ENCODE measurements at places on chromosomes 2 and 18.

DNA sequence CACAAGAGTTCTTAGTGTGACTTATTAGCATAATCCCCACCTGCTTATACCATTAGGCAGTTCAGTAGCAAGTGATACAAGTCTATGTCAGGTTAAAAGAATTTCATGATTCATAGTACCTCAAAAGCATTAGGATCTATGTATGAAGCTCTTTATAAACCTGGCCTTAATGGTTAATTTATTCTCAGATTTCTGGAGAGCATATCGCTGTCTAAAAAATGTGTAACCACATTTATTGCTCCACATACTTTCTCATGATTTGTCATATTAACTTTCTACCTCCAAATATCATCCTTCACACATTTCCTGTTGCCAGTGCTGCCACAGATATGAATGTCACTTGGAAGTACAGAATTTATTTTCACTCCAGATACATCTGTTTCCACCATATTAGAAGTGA, 332.8 kb upstream of the MAP2 start:
- DNase-seq, result no peak

DNA sequence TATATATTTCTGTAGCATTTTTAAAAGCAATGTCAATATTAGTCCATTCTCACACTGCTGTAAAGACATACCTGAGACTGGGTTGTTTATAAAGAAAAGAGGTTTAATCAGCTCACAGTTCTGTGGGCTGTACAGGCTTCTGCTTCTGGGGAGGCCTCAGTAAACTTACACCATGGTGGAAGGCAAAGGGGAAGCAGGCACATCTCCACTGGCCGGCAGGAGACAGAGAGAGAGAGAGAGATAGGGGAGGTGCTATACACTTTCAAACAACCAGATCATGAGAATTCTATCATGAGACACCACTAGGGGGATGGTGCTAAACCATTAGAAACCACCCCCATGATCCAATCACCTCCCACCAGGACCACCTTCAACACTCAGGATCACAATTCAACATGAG, 43.1 kb downstream of the CHMP3 start:
- DNase-seq, result no peak

DNA sequence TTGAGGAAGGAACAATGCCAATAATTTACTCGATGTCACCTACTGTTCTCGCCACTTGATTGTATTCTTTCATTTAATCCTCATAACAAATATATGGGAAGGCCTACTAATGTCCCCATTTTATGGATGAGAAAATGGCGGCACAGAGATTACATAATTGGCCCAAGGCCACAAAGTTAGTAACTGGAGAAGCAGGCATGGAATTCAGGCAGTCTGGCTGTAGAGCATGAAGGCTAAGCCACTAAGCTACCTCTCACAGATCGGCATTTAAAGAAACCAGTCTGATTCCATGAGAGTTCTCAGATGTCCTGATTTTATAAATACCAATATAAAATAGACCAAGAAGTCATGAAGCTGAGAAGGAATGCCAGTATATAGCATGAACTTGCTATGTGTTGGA, 121.8 kb upstream of the EPAS1 start:
- DNase-seq, result no peak

DNA sequence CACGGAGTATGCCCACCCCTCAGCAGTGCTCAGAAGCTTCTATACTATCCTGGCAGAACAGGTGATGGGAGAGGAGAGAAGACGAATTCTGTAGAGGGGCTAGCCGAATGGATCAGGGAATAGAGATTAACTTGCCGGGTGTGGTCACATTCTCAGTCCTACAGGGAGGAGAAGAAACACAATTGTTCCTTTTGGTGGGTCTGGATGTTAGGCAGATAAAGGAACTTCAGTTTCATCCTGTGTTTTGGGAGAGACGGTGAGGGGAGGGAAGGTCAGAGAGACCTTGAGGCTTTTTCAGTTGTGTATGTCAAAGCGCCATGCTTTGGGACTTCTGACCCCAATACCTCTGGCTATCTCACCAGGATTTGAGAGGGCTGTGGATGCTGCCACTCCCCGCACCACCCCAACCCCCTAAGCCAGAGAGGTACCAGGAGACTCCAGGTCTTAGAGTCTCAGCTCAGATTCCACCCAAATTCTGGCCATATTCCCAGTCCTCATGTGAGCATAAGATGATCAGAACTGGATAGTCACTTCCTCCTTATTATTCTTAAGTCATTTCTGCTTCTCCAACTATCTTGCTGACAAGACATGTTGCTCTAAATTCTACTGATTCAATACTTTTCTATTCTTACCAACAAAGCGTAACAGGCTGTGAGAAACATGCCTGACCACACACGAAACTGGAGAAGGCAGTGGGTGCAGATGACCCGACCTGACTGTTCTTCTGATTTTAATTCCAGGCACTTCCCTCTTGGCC, 2.3 kb upstream of the TMEM37 start:
- DNase-seq, result no peak

DNA sequence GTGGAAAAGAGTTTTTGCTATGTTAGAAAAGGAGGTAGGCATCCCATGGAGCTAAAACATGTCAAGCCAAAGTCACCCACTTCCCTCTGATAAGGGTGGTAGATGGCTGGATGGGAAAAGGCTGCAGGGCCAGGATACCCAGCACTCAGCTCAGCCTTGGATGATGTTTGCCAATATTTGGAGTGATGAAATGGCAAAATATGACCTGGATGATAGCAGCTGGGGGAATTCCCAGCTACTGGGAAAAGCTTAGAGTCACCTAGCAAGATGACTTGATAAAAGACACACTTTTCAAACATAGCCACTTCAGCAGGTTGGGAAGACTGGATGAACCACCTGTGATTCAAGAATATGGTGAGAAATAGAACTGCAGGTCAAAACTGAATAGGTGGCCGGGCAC, 10.1 kb downstream of the RFX8 start:
- no peak for DNase-seq

- no peak for DNase-seq
Observed at GRCh38 chr2:191376981-191377629, 131.9 kb downstream of the MYO1B start.

DNA sequence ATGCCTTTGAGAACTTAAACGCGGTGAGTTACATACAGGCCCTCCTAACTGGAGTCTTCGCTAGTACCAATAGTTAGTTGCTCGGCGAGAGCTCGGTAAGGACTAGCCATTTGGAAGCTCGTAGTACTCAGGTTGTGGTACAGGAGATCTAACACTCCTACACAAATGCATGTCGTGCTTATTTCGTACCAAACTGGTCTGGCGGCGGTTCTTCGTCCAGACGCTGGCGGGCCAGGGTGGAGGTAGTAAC, 346 bp upstream of the VRK2 start:
- DNase-seq, result no peak

- DNase-seq, result no peak
Observed at GRCh38 chr2:83143946-83144345, 1315.1 kb downstream of the SUCLG1 start.

GRCh38 chr2:204143216-204144014, 206.9 kb downstream of the ICOS start:
- no peak for DNase-seq

DNA sequence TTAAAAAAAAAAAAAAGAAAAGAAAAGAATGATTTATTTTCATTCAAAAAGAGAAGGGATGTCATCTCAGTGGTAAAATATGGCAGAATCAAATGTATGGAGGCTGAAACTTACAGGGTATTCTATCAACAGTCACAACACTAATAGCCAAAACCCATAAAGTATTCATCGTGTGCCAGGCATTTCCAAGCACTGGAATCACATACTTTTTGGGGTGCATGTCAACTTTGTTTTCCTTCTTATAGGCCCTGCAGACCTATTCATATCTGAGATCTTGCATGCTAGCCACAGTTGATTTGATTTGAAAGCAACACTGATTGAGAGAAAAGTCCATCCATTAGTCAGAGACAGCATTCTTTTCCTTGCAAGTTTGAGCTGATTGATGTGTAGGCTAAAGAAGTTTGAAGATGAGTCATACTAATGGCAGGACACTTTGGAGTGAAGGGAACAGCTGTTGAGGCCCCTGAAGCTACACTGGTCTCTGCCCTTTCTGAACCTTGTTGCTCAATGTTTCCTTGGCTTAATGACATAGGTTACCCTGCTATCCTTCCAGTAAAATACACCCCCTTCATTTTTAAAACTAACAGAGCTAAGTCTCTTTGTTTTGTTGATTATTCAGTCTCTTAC, 22.0 kb downstream of the KATNAL2 start:
- DNase-seq, result no peak

GRCh38 chr2:217394510-217395351, 534.9 kb upstream of the TNP1 start:
- DNase-seq, result no peak

- no peak for DNase-seq
Observed at GRCh38 chr2:173136599-173136998, 61.0 kb downstream of the MAP3K20 start.

- no peak for DNase-seq
Observed at GRCh38 chr2:71679491-71679890, 226.1 kb downstream of the DYSF start.

- no peak for DNase-seq
Observed at GRCh38 chr2:75491129-75491753, 69.5 kb downstream of the EVA1A start.

DNA sequence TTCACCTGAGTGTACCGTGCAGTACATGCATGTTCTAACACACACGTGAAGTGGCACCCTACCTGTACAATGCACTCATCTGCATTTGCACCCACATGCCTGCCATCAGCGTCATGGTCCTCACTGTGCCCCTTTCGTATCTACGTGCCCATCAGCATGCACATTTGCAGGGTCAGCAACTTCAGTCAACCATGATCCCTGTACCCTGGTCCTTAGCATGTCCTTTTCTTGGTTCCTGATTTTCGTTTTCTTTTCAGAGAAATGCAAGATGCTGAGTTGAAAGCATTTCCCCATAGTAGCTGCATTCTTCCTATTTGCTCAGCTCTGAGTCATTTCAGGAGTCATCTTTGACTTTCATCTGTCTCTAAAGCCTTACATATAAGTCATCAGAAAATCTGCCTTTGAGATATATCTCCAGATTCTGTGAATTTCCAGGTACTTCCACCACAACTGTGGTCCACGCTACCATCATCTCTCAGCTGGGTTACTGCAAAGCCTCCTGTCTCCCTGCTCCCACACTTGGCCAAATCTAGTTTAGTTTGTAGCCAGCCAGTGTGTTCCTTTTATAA, 14.7 kb upstream of the PUM2 start:
- DNase-seq, result no peak

- DNase-seq, result no peak
Observed at GRCh38 chr2:42867093-42868065, 75.0 kb upstream of the HAAO start.

DNA sequence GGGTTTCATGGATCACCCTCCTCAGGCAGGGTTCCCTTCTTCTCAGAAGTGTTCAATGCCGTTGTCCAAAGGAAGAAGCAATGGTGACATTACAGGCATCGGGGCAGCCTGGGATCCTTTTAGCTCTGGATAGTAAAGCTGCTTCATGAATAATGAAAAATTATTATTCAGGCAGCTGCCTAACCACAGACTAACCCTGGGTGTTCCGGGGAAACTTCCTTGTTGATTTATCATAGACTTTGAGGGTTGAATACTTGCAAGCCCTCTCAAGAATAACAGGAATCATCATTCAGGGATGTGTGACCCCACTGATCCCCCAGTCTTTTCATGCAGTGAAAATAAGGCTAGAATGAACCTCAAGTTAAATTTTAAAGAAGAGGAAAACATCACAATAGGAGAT, 419.4 kb downstream of the MEIS1 start:
- no peak for DNase-seq

DNA sequence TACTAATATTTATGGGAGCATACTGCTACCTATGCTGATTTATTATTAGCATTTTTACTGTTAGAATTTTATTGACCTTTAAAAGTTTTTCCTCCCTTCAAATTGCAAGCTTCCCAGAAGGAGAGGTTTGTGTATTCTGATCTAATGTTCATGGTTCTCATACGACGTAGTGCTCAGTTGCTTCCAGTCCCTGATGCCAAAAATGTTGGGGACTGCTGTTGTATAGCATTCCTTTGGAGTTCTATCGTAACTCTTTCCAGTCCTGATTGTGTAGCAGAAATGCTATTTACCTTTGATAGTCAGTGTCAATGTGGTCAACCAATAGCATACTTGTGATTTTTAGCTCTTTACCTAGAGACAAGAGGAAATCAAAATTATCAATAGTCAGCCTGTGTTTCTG, 69.5 kb upstream of the ZSWIM2 start:
- DNase-seq, result no peak

DNA sequence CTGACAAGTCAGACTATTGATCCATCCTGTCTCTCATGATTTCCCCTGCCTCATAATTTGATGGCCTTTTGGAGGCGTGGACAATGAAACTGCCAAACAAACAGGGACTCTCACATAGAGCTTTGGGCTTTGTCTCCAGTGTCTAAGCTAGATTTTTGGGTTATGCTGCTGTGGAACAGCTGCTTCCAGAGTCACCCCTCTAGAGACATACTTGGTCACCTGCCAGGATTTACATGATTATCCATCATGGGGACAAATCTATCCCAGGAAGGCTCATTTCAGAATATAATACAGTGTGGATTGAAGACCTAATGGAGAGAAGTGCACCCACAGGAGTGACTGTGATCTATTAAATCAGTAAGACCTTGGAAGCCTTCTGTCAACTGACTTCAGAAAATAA, 159.6 kb downstream of the SLC8A1 start:
- no peak for DNase-seq

DNA sequence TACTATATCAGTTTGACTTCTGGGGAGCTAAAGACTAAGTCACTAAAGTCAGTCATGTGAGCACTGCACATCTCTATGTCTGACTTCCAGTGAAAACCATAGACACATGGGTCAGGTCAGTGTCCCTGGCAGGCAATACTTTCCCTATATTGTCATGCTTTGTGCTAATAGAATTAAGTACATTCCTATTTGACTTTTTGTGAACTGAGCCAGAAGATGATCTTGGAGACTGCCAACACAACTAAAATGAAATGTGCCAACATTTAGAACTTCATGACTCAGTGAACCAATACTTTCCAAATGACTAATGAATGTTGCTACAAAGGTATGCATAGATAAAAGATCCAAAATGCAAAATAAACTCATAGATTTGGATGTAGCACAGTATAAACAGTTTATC, 820.8 kb upstream of the FAM98A start:
- no peak for DNase-seq

- DNase-seq, result no peak
Observed at GRCh38 chr2:120920454-120921148, 184.9 kb downstream of the GLI2 start.

DNA sequence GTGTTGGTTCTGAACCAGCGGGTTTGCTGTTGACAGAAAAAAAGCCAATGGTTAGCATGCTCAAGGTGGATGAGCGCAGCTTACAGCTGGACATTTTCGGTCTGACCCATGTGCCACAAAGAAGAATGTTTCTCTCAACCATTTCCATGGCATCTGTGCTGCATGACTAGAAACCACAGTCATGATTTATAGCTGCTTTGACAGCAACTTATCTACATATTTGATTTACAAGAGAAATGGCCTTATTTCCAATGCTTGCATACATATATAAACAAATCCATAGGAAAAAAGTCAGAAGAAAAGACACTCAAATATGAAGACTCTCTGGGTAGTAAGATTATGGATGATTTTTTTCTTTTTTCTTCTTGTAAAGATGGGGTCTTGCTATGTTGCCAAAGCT, 98.2 kb downstream of the DYNC1I2 start:
- no peak for DNase-seq

Measured in activated T-cell treated with anti-CD3 and anti-CD28 coated beads, Interleukin-2, amount 50 U/mL, for 1 hour (primary cell).